Left cardiac atrium (tissue), 4 donors: ENCODE measurements at places on chromosomes 16 and 17. TPM values are rescaled to one million over a fixed set of nuclear protein-coding genes. Genes with fewer than 3 reads are reported as not detected.

DNA sequence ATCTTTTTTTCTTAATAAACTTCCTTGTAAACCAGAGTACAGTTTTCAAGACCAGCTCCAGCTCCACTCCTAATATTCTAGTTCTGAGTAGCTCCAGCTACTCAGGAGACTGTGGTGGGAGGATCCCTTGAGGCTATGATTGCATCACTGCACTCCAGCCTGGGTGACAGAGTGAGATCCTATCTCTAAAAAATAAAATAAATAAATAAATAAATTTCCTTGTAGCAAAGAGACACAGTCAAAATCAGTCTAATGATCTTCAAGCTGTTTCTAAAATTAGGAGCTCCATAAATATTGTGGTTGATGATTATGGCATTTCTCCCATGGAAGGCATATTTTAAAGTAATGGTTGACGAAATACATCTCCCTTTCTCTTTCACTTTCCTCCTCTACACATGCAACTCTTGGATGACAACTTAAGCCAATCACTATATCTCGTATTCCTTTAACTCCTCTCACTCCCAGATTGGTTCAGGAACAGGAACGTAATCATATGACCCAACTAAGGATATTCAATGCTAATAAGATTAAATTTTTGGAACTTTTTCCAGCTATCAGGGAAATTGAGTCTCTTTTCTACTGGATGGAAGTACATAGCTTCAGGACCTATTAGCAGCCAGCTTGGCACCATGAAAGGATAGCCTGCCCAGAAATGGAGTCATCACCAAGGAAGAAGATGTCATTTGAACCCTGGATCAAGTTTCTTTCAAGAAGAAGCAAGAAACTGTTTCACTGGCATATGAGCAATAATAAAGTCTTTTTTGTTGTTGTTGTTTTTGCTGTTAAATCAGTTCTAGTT, 42.1 kb upstream of the TAOK1 start:
- DNase-seq = no peak

GRCh38 chr17:70776441-70776840, 607.1 kb downstream of the KCNJ2 start:
- no peak for DNase-seq

Gene MPRIP
- 329 TPM for total RNA-seq

Gene CACNG4
- total RNA-seq = not detected

GRCh38 chr16:24138024-24138423, 118.1 kb upstream of the CACNG3 start:
- no peak for DNase-seq

DNA sequence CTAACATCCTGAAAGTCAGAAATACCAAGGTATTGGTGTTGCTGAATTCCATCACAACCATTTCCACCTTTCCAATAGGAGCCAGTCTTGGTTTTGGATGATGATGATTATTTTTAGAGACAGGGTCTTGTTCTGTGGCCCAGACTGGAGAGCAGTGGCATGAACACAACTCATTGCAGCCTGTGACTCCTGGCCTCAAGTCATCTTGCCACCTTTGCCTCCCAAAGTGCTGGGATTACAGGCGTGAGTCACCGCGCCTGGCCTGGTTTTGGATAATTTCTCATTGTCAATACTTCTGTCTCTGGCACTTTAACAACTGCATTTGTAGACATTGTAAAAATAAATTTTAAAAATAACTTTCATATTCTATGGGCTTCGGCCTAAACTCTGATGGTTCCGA, 22.6 kb downstream of the STAT5B start:
- no peak for DNase-seq

- DNase-seq = peak; percentile 80
Observed at GRCh38 chr17:43994272-43995149, 9.9 kb upstream of the NAGS start.

- DNase-seq = peak; percentile 39
Observed at GRCh38 chr17:9790889-9791876, at the start of gene DHRS7C. TSS of gene DHRS7C (minus strand) at chr17:9791592. CDS start at chr17:9791284, 308 bp downstream.

Gene HS3ST6
- not detected for total RNA-seq

GRCh38 chr16:88782454-88783390, 2.3 kb downstream of the PIEZO1 start:
- DNase-seq = peak; percentile 33

Gene HCRT
- not detected for total RNA-seq

Gene UBE2G1
- total RNA-seq = 53.4 TPM

Gene RHOT1
- total RNA-seq = 47.2 TPM

Gene PPM1E
- total RNA-seq = 2.1 TPM

DNA sequence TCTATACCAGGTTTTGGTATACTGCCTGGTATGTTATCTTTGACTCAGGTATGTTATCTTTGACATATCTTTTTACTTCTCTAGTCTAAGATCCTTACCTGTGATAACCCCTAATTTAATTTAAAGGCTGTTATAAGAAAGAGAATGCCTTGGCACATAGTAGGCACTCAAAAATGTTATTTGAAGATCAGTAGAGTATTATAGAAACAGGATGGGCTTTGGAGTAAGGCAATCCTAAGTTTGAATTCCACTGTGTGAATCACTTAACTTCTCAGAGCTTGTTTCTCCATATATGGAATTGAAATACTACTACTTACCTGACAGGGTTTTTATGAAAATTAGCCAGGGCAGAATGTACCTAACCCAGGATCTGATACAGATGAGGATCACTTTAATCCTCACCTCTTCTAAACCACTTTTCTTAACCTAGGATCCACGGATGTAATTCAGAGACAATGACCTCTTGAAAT, 1.2 kb downstream of the BRIP1 start:
- DNase-seq = no peak

DNA sequence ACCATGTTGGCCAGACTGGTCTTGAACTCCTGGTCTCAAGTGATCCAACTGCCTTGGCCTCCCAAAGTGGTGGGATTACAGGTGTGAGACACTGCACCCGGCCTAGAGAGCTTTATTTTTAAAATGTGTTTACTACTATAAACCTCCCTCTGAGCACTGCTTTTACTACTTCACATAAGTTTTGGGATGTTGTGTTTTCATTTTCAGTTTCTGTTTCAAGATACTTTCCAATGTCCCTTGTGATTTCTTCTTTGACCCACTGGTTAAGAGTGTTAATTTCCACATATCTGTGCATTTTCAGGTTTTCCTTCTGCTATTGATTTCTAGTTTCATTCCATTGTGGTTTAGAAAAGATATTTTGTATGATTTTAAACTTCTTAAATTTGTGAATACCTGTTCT, 74.4 kb downstream of the NETO2 start:
- no peak for DNase-seq

Gene SLC16A6
- 1.4 TPM for total RNA-seq

DNA sequence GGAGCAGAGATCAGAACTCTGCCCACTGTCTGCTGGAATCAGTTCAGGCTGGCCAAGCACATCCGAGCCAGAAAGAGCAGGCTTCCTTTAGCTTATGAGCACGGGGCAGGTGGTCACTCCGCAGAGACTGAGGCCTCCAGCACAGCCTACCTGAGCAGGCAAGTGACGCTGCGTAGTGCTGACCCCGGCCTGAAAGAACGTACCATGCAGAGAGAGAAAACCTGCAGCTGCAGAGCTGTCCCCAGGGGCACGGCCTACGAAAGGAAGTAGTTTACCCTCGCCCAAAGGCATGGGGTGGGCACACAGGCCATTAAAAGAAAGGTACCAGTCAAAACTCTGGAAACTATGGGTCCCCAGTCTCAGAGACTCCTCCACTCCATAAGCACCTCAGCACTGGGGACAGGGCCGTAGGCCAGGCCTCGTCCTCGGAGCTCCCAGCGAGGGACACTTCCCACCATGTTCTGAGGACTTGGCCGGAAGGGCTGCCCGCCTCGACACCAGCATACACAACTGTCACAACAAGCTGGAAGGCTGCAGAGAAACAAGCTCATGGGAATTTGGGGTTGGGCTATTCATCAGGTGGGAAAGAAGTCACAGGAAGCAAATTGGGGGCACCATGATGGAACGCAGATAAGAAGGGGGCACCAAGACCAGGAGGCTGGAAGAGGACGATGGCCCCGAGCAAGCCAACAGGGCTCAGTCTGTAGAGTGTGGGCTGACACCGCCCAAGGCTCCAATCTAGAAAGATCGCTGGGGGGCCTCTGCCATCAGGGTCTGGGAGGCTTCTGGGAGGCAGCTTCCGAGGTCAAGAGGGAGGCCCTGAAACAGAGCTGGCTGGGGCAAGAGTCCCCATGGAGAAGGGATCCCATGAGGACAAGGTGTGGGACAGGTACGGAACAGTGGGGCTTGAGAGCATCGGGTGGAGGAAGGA, 21.2 kb downstream of the MEAK7 start:
- no peak for DNase-seq

DNA sequence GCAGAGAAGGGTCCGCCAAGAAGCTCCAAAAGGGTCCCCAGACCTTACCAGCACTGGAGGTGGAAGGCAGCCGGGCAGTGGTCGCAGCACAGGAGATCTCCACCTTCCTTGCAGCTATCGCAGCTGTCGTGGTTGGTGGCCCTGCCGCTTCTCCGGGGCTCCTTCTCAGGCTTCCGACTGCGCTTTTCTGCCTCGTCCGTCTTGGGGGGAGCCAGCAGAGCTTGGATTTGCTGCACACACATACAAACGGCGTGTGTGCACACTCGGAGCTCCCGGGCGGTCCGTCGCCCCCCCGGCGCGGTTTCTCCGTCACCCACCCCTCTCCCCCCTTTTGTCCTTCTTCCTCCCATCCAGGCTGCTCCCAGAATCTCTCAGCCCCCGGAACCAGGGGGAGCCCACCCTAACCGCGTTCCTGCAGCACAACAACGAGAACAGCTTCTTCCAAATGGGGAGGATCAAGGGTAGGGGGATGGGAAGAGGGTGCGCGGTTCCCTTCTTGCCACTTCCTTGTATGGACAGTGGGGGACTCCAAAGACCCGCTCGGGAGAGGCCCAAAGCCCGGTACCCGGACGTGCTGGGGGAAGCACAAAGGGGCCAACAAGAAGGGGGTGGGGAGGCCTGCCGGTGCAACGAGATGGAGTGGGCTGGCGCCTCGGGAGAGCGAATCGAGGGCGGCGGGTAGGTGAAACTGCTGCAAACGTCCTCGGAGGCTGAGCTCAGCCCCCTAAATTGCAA, 1.1 kb downstream of the PHF12 start:
- DNase-seq = peak; percentile 56

GRCh38 chr17:32483451-32484019, 3.3 kb upstream of the CDK5R1 start:
- DNase-seq = peak; percentile 85

Gene TELO2
- total RNA-seq = 17.9 TPM

DNA sequence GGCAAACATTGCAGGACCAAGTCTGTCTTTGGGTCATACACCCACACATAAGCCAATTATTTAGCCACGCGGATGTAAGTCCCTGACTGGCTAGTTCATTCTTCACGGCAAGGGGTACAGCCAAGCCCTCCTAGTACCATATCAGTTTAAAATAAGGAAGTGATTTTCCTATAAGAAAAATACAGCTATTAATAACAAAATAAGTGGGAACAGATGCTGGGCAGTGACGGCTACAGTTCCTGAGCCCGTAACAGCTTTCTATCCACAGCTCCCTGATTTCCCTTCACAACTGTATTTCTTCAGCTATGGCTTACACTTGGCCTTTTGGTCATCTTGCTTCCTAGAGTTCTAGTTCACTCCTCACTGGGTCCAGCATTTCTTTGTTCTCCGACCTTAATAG, 542.4 kb upstream of the C16orf82 start:
- no peak for DNase-seq

- no peak for DNase-seq
Observed at GRCh38 chr17:57672971-57673370, 72.1 kb downstream of the CCDC182 start.

GRCh38 chr17:12252462-12252861, 231.8 kb downstream of the MAP2K4 start:
- DNase-seq = no peak

Gene CCP110
- total RNA-seq = 7.9 TPM

GRCh38 chr17:35376245-35376644, 2.8 kb upstream of the SLFN11 start:
- no peak for DNase-seq

- DNase-seq = no peak
Observed at GRCh38 chr16:50762241-50762640, 20.4 kb downstream of the CYLD start.

Gene SKAP1
- total RNA-seq = 0.88 TPM

DNA sequence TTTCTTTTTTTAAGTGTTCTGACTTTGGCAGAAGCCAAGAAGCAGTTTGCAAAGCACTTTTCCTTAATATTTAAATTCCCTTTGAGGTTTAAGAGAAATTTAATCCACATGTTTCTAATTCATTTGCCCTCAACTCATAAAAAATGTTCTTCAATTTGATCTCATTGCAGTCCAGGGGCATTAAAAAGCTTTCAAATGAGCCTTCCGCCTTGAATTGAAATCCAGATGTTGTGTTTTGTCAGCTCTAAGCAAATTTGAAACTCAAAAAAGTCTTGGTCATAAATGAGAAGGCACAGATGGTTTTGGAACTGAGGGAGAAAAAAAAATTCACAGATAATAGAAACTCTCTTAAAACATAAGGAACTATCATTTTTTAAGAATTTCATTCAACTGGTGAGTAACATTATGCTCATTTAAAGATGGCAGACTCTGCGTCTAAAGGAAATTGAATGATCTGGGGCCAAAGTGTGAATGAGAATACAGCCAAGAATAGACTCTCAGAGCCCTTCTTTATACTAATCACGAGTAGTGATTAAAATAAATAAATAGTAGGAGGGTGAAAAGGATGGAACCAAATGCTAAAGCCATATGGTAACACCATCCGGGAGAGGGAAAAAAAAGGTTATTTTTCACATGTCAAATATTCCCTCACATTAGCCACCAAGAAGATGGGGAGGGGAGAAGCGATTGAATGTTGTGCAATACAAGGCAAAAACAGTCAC, 1304.7 kb downstream of the CDH8 start:
- no peak for DNase-seq

GRCh38 chr17:51050291-51051033, 70.2 kb downstream of the SPAG9 start:
- no peak for DNase-seq

DNA sequence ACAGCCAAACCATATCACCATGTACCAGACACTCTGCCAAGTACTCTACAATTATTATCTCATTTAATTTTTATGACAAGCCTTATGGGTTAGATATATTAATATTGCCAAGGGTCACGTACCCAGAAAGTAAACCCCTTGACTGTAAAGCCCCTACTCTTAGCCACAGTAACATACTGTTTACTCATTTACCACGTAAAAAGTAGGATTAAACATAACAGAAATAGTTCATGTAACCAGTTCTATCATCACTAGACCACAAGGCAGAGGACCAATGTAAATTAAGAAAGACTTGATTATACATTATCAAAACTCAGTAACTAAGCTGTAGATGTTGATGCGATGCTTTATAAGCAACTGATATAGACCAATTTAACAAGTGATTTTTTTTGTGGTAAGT, 101.5 kb upstream of the CNTNAP4 start:
- DNase-seq = no peak

GRCh38 chr16:89741342-89742014, 20.1 kb downstream of the ZNF276 start:
- no peak for DNase-seq
